SJSA1 (cell line): ENCODE measurements at places on chromosomes 2 and 18.

DNA sequence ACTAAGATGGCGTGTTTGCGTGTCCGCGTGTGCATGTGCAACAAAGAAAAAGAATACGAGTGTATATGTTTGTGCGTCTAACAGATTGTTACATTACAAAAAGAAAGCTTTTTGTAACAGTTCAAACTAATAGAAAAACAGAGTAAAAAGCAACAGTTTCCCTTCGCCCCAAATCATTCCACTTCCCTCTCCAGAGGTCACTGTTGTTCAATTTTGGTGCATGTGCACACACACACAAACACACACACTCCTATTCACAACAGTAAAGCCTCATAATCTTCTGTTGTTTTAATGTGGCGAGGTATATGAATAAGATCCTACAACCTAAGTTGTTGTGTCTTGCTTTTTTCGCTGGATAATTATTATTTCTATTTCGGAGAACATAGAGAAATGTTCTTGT is 357.3 kb upstream of the SLC8A1 start:
- no peak for DNase-seq

GRCh38 chr2:214750529-214750928 is 59.0 kb downstream of the BARD1 start:
- DNase-seq: no peak

- no peak for DNase-seq
Observed at GRCh38 chr2:230748087-230748486, 35.4 kb downstream of the CAB39 start.

GRCh38 chr2:183248866-183249567 is 124.8 kb downstream of the NUP35 start:
- peak; percentile 22 for DNase-seq

DNA sequence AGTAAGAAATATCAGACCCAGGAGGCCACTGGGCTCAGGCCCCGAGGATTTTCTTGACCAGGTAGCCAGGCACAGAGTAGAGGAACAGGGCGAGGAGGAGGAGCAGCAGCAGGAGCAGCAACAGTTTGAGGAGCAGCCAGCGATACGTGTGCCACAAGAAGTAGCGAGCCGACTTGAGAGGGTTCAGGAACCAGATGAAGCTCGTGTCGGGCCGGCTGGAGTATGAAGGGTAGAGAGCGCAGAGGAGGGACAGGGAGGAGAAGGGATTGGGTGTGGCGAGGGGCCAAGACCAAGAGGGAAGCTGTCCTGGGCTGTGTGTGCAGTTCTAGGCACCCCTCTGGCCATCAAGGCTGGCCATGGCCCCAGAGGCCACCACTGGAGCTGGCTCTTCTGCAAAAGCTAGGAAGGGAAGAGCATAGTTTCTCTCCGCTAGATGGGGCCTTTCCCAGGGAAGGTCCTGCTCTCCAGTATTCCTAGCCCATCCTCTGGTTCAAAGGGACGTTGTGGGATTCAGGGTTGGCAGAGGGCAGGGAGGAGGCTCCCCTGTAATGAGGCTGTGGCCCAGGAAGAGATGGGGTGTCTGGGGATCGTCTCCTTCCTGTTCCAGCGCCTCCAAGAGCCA is 17.8 kb downstream of the OTOF start:
- DNase-seq: no peak

- DNase-seq: peak; percentile 12
Observed at GRCh38 chr2:88059979-88060906, 4.7 kb upstream of the KRCC1 start.

- DNase-seq: no peak
Observed at GRCh38 chr18:23163786-23164533, 28.7 kb downstream of the CABLES1 start.

GRCh38 chr2:23495661-23496114 is 110.7 kb downstream of the KLHL29 start:
- no peak for DNase-seq

DNA sequence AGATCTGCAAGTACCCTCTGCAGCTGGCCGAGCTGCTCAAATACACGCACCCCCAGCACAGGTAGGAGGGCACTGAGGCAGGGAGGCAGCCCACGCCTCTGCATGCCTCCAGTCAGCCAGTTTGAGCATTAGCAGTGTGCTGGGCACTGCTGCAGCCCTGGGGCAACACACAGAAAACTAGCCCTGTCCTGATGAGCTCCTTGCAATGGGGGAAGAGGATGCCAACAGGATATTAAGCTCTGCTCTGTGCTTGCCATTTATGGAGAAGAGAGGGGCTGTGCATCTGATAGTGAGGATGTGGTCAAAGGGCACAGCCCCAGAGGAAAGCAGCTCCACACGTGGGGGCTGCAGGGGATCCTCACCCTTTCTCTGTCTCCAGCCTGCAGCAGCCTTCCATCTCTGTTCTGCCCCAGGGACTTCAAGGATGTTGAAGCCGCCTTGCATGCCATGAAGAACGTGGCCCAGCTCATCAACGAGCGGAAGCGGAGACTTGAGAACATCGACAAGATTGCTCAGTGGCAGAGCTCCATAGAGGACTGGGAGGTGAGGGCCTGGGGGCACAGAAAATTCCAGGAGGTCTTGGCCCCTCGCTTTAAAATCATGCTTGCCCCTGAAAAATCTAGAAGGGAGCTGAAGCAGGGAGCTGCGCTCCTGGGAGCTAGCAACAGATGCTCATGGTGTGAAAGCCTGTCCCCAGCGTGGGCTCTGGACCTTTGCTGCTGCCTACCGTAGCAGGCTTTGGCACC is 51.7 kb downstream of the FAM168B start:
- DNase-seq: no peak

GRCh38 chr18:8949206-8949605 is 153.3 kb upstream of the NDUFV2 start:
- DNase-seq: peak; percentile 61

DNA sequence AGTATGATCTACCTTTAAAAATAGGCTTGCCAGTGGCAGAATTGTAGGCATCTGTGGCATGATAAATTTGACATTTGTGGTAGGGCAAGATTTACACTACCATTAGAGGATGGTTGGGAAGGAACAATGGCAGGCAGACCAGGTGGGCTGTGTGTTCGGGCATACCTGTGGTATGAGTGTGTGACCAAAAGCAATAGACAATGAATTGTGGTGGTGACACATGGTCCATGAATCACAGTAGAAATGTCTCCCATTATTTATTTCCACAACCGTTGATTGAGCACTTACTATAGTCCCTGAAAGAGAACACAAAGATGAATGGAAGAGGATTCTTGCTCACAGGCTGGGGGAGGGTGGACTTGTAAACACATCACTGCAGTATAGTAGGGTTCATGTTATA is 29.9 kb upstream of the RUFY4 start:
- DNase-seq: peak; percentile 94

DNA sequence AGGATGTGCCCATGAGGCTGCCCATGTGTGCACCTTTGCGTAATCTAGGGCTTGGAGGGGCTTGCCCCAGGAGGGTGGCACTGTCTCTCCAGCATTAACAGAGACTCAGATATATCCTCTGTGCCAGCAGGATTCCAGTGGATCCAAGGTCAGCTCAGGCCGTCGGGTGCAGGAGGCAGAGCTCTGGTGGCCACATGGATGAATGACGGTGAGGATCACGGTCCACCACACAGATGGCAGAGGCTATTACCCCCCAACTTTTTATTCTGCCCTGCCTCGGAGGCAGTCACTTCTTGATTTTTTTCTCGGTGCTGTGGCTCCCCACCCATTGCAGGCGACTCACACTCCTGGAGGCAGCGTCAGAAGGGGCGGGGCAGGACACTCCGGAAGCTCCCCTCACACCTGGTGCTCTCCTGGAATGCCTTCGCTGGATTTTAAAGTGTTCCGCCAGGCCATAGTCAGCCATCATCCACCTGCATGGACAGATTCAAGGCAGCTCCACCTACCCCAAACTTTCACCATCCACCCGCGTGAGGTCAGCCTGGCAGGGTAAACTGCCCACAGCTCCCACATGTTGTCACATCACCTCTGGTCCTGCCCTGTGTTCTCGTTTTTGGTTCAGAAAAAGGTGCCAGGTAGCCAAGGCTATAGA is 602.9 kb upstream of the RAB6C start:
- DNase-seq: no peak

GRCh38 chr2:173552531-173552930 is 197.9 kb downstream of the CDCA7 start:
- DNase-seq: no peak

- no peak for DNase-seq
Observed at GRCh38 chr18:31302991-31303390, 15.0 kb upstream of the DSG1 start.

GRCh38 chr2:11356764-11357163 is 12.3 kb upstream of the ROCK2 start:
- DNase-seq: no peak

- DNase-seq: no peak
Observed at GRCh38 chr2:119736021-119736420, 23.7 kb upstream of the PTPN4 start.

GRCh38 chr2:207206011-207206410 is 40.3 kb upstream of the KLF7 start:
- DNase-seq: no peak

GRCh38 chr2:27720004-27720551 is 51.4 kb upstream of the MRPL33 start:
- DNase-seq: peak; percentile 82

DNA sequence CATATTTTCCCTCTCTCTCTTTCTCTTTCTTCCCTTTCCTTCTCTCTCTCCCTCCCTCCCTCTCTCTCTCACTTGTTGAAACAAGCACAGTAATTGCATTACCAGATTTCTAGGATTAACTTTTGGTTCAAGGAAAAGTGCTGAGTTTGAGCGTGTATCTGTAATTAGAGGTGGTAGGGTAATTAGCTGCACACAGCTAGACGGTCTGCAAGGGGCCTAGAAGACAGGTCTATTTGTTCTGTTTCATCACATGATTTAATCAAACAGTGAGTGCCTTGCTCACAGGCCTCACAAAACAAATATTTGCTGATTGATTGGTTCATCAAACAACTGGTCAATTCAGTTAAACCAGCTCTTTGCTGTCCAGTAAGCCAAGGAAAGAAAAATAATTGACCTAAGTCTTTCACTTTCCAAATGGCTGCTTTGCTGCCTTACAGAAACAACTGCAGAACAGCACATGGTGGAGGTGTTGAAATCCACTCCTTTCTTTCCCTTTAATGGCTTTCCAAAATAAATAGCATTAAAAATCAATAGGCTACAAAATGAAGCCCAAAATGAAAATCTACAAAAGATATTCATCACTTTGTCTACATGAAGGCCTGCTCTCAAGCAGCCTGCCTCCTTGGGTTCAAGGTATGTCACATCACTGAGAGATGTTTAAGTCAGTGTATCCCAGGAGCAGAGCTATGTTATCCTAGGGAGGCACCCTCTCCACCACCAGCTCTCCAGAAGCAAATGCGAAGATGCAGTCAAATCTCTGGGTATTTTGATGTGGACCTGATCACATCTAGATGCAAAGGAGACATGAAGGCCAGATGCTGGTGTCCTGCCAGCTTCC is 264.4 kb upstream of the SIX2 start:
- no peak for DNase-seq

DNA sequence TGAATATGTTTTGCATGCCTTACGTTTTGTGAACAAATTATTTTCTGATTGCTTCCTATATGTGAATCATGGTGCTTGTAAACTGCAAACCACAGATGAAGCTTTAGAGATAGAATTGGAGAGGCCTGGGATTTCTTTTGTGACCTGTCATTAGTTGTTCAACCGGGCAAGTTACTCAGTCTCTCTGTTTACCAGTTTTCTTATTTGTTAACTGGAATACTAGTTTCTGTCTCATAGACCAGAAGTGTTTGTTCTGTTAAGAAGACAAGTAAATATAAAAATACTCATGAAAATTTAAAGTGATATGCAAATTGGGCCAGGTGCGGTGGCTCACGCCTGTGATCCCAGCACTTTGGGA is 27.3 kb downstream of the DGKD start:
- no peak for DNase-seq

DNA sequence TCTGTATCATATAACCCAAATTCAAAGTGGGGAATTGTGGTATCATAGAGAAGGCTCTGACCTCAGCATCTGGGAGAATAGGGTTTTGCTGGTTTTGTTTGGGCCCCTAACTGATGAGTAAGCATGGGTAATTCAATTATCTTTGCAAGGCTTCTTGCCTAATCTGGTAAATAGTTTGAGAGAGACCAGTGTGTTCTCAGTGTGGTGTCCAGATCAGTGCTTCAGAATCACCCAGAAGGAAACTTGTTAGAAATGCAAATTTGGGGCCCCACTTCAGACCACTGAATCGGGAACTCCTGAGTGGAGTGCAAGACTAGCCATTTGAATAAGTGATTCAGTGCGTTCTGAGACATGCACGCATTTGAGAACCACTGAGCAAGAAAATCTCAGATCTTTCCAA is 282.7 kb downstream of the EPHA4 start:
- no peak for DNase-seq

DNA sequence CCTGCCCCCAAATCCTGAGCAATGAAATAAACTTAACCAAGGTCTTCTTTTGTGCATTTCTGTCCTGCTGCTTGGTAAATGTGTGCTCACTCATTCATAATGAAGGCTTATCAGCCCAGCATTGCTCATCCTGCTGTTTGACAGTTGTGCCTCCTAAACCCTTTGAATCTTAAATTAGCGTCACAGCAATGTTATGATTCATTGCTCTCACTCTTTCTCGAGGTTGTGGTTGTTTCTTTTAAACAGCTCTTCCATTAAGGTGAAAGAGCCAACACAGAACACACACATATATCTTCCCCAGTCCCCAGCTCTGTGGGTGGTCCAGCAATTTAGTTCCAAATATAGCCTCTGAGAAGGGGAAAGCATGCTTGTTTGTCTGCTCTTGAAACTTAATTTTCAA is 84.0 kb downstream of the EVA1A start:
- DNase-seq: peak; percentile 93

GRCh38 chr18:46250812-46251173 is 146.6 kb downstream of the HAUS1 start:
- no peak for DNase-seq

GRCh38 chr2:166167449-166167848 is 39.6 kb upstream of the SCN1A start:
- DNase-seq: peak; percentile 21

DNA sequence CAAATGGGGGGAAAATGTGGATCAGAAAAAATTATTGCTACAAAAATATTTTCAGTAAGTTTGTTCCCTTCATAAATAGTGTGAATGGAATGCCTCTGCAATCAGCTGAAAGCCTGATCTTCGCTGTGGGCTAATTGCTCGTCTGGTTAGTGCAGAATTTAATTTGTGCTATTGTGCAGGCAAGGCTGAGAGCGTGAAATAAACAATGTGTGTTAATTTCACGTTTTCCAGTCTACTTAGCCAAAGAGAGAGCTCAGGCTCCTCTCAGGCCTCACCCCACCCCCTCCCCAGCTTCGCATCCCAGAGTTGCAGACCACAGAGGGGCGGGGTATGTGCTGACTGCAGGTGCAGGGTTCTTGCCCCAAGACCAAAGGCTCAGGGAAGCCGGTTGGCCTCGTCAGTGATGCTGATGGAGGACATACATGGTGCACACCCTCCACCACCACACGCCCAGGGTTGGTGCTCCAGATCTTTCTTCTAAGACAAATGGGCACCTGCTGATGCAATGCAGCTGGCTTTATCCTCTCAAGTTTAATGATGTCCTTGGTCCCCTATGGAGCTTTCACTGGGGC is 302.6 kb upstream of the SLC14A2 start:
- no peak for DNase-seq

DNA sequence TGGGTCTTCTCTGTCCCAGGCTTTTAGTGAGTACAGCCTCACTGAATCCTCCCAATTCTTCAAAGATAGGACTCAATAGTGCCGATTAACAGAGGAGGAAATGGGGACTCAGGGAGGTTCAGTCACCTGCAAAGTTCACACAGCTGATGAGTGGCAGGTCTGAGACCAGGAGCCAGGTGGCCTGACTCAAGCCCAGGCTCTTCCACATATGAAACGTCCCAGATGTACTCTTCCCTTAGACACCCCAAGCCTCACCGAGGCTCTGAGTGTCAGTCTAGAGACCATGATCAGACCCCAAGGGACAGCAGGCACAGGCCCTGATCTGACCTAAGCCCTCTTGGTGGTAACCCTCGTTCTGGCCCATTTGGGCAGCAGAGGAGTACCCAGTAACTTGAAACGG is 115.2 kb downstream of the INHBB start:
- DNase-seq: no peak
